ENCODE measurements at places on chromosomes 13 and 19. TPM values are rescaled to one million over a fixed set of nuclear protein-coding genes. Genes with fewer than 3 reads are reported as not detected.

The SELENOW gene
- total RNA-seq: 551 TPM

The TLE6 gene
- 0.82 TPM for total RNA-seq

- peak; percentile 64 for DNase-seq
Observed at GRCh38 chr19:35704218-35704617, at the start of gene ZBTB32. ZBTB32 (plus strand) TSS chr19:35704558; CDS start chr19:35714627, 10,069 bp downstream.

DNA sequence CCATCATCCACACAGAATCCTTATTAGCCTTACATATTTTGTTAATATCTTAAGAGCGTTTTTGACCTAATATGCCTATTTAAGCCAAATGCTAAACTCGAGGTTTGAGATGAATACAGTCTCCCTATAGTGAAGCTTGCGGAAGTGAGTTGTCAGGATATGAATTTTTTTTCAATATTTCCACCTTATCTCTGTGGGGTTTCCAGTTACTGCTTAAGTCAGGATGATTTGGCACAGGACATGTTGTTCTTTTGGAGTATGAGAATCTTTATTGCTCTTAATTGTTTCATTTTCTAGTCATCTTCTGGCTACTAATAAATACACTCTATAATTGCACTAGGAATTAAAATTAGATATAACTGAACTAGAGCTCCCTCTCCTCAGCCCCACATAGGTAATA lies 44.2 kb upstream of the GPC6 start:
- no peak for DNase-seq

DNA sequence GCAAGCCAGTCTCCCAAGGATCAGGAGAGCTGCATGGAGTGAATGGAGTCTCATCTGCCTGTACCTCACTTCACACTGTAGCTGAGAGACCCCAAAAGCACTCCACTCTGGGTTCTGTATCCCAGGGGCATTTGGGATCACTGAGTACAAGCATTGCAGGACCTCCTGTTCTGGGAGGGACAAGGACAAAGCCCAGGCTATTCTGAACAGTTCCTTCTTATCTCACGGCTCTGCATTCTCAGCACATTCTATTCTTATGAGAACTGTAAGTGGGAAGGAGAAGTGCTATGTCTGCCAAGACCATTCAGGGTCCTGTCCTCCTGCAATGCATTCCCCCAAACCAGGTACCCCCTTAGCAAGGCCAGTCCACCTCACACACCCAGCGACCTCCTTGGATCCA lies 42.8 kb downstream of the RNF6 start:
- no peak for DNase-seq
